ENCODE measurements at places on chromosomes 3 and 15.

DNA sequence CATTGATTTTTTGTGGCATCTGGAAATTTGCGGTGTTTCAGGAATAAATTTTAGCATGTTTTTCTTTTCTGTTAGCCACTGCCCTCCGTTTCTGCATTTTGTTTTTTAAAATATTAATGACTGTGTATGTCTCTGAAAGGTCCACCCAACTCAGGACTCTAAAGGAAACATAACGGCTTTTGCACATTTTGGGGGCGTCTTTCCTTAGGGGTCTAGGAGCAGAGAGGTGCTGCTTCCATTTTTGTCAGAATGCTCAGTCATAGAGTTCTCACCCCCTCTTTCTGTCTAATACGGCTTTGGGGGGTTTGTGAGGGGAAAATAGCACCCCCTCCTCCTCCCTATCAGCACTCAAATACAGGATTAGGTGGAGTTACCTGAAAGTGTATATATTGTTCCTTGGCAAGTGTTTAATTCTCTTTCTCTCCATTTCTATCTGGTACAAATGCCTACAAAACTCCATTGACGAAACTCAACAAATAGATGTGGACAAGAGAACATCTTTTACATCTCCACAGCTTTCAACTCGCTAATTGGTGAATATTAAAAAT is 219.4 kb downstream of the MEIS2 start:
- no peak for DNase-seq
- H3K27ac ChIP-seq: no peak overlapping the region
- peaks cover 7% of the 10 kb centered on the region for H3K27me3 ChIP-seq
- H3K4me3 ChIP-seq: peak overlapping the region; percentile 10

DNA sequence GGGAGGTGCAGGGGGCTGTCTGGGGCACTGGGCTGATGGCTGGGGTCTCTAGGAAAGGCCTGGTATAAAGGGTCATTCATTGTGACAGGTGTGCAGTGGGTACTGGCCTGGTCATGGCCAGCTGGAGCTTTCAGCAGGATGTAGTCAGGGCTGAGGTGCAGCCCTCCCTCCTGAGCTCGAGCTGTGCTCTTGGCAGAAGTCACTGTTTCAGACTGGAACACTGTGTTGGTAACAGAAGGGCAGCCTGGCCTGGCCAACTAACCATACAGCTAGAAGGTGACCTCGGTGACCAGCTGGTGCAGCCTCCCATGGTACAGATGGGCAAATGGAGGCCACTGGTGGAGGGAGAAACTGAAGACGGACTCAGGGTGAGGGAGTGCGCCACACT is 34.4 kb upstream of the LCTL start:
- no peak overlapping the region for H3K4me3 ChIP-seq
- no peaks in the 10 kb centered on the region for H3K4me1 ChIP-seq
- no peak for DNase-seq
- H3K27me3 ChIP-seq: no peaks in the 10 kb centered on the region
- H3K36me3 ChIP-seq: no peaks in the 10 kb centered on the region

DNA sequence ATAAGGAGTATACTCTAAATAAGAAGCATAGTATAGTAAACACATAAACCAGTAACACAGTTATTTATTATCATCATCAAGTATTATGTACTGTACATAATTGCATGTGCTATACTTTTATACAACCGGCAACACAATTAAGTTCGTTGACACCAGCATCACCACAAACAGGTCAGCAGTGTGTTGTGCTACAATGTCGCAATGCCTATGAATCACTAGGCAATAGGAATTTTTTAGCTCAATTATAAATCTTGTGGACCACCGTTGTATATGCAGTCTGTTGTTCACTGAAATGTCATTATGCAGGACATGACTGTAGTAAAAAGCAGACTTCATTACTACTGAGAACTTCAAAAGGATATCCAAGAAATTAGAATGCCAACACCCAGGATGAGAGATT is 177.0 kb downstream of the PDCD6IP start:
- no peak overlapping the region for H3K4me3 ChIP-seq
- DNase-seq: no peak
- no peaks in the 10 kb centered on the region for H3K36me3 ChIP-seq
- no peak overlapping the region for H3K27ac ChIP-seq
- H3K27me3 ChIP-seq: no peaks in the 10 kb centered on the region
- no peaks in the 10 kb centered on the region for H3K4me1 ChIP-seq

- no peak for DNase-seq
- H3K4me3 ChIP-seq: peak overlapping the region; percentile 88
- H3K36me3 ChIP-seq: peaks cover 23% of the 10 kb centered on the region
- no peaks in the 10 kb centered on the region for H3K27me3 ChIP-seq
Observed at GRCh38 chr15:45402955-45403877, 24.9 kb upstream of the GATM start.

DNA sequence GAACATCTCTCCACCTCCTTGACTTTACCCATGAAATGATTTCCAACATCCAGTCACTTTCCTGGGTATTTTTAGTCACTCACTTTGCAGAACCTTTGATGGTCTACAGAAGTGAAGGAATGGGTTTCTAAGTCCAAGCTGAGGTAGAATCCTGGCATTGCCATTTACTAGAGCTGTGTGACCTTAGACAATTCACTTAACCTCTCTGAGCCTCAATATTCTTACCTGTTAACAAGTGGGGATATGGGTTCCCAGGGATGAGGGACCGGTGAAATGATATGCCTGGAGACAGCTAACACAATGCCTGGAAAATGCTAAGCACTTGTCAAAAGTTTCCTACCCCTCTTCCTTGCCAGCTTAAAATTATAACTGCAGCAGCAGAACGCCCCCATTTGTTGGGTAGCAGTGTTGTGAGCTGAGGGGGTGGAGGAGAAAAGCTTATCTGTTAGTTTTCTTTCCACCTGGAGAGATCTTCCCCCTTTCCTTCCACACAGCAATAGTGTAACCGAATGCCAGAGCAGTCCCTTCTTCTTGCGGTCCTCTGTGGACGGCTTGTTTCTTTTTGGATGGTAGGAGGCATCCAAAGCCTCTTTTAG is 319.2 kb upstream of the LRRFIP2 start:
- H3K36me3 ChIP-seq: no peaks in the 10 kb centered on the region
- no peak for DNase-seq
- H3K27me3 ChIP-seq: no peaks in the 10 kb centered on the region

DNA sequence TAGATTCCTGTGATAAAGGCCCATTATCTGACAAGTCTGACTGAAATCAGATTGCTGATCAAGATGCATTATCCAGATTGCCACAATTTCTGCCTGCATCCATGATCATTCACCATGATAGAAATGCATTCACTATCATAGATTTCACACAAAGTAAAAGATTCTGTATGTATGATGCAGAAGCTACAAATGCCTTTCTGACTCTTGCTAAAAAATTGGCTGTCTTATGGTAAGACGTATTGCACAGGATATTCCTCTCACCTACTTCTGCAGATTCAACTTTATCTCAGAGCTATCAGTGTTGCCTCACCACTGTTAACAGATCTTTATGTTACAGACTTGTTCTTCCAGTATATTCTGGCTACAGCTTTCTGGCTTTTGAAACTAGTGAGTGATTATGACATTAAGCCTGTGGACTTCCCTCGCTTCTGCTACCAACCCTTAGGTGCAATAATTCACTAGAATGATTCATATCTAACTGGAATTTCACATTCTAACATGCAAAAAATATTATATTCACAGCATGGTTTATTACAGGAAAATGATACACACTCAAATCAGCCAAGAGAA is 955.3 kb downstream of the EPHA3 start:
- H3K27me3 ChIP-seq: no peaks in the 10 kb centered on the region
- no peaks in the 10 kb centered on the region for H3K36me3 ChIP-seq
- DNase-seq: no peak
- H3K27ac ChIP-seq: no peak overlapping the region

Data from tibial artery (tissue), 4 donors.